Activated T-cell treated with anti-CD3 and anti-CD28 coated beads, Interleukin-2, amount 50 U/mL, for 72 hours (primary cell): ENCODE measurements at places on chromosomes 3 and 15. TPM values are rescaled to one million over a fixed set of nuclear protein-coding genes. Genes with fewer than 3 reads are reported as not detected.

GRCh38 chr15:90376789-90377188 lies 11.3 kb upstream of the IQGAP1 start:
- H3K4me3 ChIP-seq = peak overlapping the region; percentile 69
- no peaks in the 10 kb centered on the region for H3K27me3 ChIP-seq
- DNase-seq = peak; percentile 52
- peaks cover 22% of the 10 kb centered on the region for H3K4me1 ChIP-seq
- peak overlapping the region; percentile 96 for H3K27ac ChIP-seq
- peaks cover 34% of the 10 kb centered on the region for H3K36me3 ChIP-seq

GRCh38 chr15:79930516-79930915 lies 33.7 kb upstream of the MTHFS start:
- no peaks in the 10 kb centered on the region for H3K36me3 ChIP-seq
- no peak for DNase-seq
- no peak overlapping the region for H3K27ac ChIP-seq
- no peak overlapping the region for H3K4me3 ChIP-seq

- DNase-seq = no peak
- no peaks in the 10 kb centered on the region for H3K4me1 ChIP-seq
- peaks cover 10% of the 10 kb centered on the region for H3K27me3 ChIP-seq
Observed at GRCh38 chr15:59237924-59238331, 31.3 kb downstream of the LDHAL6B start.

GRCh38 chr3:9682096-9682495 lies 21.5 kb upstream of the CPNE9 start:
- H3K27ac ChIP-seq = no peak overlapping the region
- H3K4me1 ChIP-seq = no peaks in the 10 kb centered on the region
- H3K27me3 ChIP-seq = no peaks in the 10 kb centered on the region
- DNase-seq = no peak
- peaks cover 26% of the 10 kb centered on the region for H3K36me3 ChIP-seq
- H3K4me3 ChIP-seq = no peak overlapping the region

DNA sequence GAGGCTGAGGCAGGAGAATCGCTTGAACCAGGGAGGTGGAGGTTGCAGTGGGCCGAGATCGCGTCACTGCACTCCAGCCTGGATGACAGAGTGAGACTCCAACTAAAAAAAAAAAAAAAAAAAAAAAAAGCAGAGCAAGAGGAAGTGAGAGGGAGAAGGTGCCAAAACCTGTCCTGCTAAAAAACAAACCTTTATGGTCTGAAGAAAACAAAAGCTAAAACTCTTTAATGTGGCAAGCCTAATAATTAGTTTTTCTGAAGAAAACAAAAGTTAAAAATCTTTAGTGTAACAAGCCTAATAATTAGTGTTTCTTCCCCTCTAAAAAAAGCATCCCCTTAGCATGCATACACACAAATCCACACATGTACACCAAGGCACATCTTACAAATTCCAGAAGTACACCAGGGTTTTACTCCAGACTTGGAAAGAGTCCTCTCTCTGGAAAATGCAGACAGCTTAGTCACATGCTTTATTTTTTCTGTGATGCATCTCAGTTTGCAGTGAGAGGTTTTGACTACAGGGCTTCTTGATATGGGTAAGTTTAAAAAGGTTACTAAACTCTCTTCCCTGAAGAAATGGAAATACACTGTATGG lies 65.9 kb downstream of the HACD2 start:
- H3K4me3 ChIP-seq = no peak overlapping the region
- H3K27ac ChIP-seq = no peak overlapping the region
- peaks cover 25% of the 10 kb centered on the region for H3K4me1 ChIP-seq
- no peaks in the 10 kb centered on the region for H3K36me3 ChIP-seq
- DNase-seq = no peak
- H3K27me3 ChIP-seq = no peaks in the 10 kb centered on the region

GRCh38 chr3:140552898-140553297 lies 125.0 kb upstream of the TRIM42 start:
- no peaks in the 10 kb centered on the region for H3K36me3 ChIP-seq
- no peak overlapping the region for H3K27ac ChIP-seq
- no peaks in the 10 kb centered on the region for H3K4me1 ChIP-seq
- no peak for DNase-seq
- no peaks in the 10 kb centered on the region for H3K27me3 ChIP-seq

DNA sequence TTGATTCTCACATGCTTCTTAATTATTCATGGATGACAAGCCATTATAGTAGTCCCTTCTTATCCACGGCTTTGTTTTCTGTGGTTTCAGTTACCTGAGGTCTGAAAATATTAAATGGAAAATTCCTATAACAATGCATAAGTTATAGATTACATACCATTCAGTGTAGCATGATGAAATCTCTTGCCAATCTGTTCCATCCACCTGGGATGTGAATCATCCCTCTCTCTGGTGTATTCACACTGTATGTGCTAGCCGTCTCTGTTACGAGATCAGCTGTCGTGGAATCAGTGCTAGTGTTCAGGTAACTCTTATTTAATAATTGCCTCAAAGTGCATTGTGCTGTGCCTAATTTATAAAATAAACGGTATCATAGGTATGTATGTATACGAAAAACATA lies 5.2 kb downstream of the WDR5B start:
- H3K36me3 ChIP-seq = peaks cover 15% of the 10 kb centered on the region
- peaks cover 55% of the 10 kb centered on the region for H3K4me1 ChIP-seq
- peak overlapping the region; percentile 78 for H3K27ac ChIP-seq
- no peak for DNase-seq
- H3K27me3 ChIP-seq = no peaks in the 10 kb centered on the region
- H3K4me3 ChIP-seq = no peak overlapping the region

DNA sequence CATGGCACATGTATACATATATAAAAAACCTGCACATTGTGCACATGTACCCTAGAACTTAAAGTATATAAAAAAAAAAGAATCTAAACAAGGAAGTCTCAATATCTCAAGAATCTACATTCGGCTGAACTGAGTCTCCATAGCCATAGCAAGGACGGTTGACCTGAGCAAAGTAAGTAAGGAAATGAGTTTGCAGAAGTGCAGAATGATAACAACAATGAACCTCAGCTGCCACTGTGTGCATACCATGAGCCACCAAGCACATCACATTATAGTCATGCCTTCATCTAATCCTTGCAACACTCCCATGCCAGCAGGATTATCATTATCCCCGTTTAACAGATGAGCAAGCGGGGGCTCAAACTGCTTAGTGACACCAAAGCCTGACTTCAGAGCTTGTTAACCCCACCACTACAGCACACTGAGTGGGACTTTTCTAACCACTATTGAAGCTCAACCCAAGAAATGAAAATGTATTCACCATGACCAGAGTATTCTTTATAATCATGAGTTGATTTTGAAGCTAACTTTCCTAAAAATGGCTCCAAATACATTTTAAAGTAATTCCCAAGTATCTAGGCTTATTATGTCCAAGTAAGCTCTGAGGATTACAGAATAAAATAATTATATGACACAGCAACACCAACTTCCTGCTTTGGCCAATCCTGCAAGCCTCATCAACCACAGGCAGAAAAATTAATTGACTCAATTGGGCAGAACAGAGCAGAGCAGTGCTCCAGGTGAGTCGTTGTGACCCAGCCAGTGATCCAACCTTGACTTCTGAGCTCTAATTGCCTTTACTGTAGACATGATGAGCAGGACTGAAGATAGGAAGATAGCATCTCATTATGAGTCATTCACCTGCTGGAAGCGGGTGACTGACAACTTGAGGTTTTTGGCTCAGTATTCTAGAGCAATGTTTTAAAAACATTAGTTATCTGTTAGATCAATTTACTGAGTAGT lies 47.3 kb upstream of the IL12A start:
- peaks cover 9% of the 10 kb centered on the region for H3K4me1 ChIP-seq
- peak overlapping the region; percentile 74 for H3K27ac ChIP-seq
- H3K27me3 ChIP-seq = peaks cover 12% of the 10 kb centered on the region

GRCh38 chr3:50657407-50657806 lies 17.3 kb upstream of the DOCK3 start:
- DNase-seq = no peak
- peaks cover 31% of the 10 kb centered on the region for H3K4me1 ChIP-seq
- no peak overlapping the region for H3K4me3 ChIP-seq
- no peaks in the 10 kb centered on the region for H3K36me3 ChIP-seq
- peaks cover 10% of the 10 kb centered on the region for H3K27me3 ChIP-seq

DNA sequence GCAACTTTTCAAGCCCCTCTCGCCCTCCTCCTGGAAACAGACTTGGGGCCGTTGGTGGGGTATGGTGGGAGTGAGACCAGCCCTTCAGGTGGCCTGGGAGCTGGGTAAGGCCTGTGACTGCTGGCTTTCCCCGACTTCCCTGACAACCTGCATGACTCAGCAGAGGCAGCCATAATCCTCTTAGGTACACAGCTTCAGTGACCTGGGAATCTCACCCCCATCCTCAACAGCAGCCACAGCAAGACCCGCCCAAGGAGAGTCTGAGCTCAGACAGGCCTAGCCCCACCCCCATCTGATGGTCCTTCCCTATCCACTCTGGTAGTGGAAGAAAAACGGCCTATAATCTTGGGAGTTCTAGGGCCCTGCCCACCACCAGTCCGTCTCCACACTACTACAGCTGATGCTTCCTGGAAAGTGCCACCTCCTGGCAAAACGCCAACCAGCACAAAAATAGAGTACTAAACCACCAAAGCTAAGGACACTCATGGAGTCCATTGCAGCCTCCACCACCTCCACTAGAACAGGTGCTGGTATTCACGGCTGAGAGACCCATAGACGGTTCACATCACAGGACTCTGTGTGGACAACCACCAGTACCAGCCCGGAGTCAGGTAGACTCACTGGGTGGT lies 13.1 kb upstream of the SLC27A2 start:
- H3K27me3 ChIP-seq = peaks cover 36% of the 10 kb centered on the region
- H3K27ac ChIP-seq = no peak overlapping the region
- H3K4me1 ChIP-seq = peaks cover 14% of the 10 kb centered on the region
- no peak for DNase-seq
- H3K36me3 ChIP-seq = peaks cover 6% of the 10 kb centered on the region
- no peak overlapping the region for H3K4me3 ChIP-seq

- peak overlapping the region; percentile 40 for H3K27ac ChIP-seq
- H3K27me3 ChIP-seq = no peaks in the 10 kb centered on the region
- peaks cover 97% of the 10 kb centered on the region for H3K4me1 ChIP-seq
- DNase-seq = no peak
Observed at GRCh38 chr3:50584391-50584790, 15.1 kb downstream of the HEMK1 start.

DNA sequence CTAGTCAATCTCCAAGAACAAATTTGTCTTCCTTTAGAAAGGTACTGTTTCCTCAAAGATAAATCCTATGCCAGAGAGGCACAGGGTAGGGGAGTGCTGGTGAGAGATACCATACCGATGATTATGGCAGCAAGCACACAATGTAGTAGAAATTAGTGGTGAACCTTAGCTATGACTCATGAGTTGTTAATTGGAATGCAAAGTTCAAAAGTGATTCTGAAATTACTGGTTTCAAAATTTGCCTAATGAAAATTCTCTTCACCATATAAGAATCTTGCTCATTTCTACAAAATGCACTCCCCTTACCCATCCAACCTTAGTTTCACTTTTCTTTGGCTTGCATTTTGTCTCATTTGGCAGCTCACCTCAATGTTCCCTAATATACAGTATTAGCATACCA lies 139.5 kb upstream of the SLC2A2 start:
- no peaks in the 10 kb centered on the region for H3K27me3 ChIP-seq
- peaks cover 11% of the 10 kb centered on the region for H3K36me3 ChIP-seq
- DNase-seq = no peak
- H3K4me3 ChIP-seq = peak overlapping the region; percentile 48
- H3K4me1 ChIP-seq = peaks cover 34% of the 10 kb centered on the region
- peak overlapping the region; percentile 31 for H3K27ac ChIP-seq

- DNase-seq = no peak
- no peaks in the 10 kb centered on the region for H3K36me3 ChIP-seq
- H3K4me3 ChIP-seq = no peak overlapping the region
- H3K27ac ChIP-seq = no peak overlapping the region
Observed at GRCh38 chr3:158747417-158747816, 15.2 kb upstream of the RARRES1 start.

- DNase-seq = no peak
- no peaks in the 10 kb centered on the region for H3K27me3 ChIP-seq
- H3K4me3 ChIP-seq = no peak overlapping the region
- no peak overlapping the region for H3K27ac ChIP-seq
- H3K4me1 ChIP-seq = no peaks in the 10 kb centered on the region
Observed at GRCh38 chr3:157445857-157446256, 9.2 kb downstream of the PTX3 start.

GRCh38 chr15:59587085-59587826 lies 24.3 kb upstream of the GCNT3 start:
- H3K4me3 ChIP-seq = peak overlapping the region; percentile 16
- H3K27ac ChIP-seq = peak overlapping the region; percentile 24
- H3K36me3 ChIP-seq = peaks cover 1% of the 10 kb centered on the region
- H3K4me1 ChIP-seq = peaks cover 36% of the 10 kb centered on the region

DNA sequence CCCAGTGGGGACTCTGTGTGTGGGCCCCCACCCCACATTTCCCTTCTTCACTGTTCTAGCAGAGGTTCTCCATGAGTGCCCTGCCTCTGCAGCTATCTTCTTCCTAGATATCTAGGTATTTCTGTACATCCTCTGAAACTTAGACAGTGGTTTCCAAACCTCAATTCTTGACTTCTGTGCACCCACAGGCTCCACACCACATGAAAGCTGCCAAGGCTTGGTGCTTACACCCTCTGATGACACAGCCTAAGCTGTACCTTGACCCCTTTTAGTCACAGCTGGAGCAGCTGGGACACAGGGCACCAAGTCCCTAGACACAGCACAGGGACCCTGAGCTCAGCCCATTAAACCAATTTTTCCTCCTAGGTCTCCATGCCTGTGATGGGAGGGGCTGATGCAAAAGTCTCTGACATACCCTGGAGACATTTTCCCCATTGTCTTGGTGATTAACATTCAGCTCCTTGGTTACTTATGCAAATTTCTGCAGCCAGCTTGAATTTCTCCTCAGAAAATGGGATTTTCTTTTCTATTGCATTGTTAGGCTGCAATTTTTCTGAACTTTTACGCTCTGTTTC lies 304.5 kb downstream of the OTOL1 start:
- H3K36me3 ChIP-seq = no peaks in the 10 kb centered on the region
- H3K4me1 ChIP-seq = no peaks in the 10 kb centered on the region
- no peak overlapping the region for H3K27ac ChIP-seq
- no peak for DNase-seq

- H3K4me3 ChIP-seq = no peak overlapping the region
- H3K27ac ChIP-seq = no peak overlapping the region
- no peaks in the 10 kb centered on the region for H3K4me1 ChIP-seq
- peaks cover 33% of the 10 kb centered on the region for H3K27me3 ChIP-seq
Observed at GRCh38 chr3:10729439-10729838, 86.6 kb upstream of the SLC6A11 start.

- no peaks in the 10 kb centered on the region for H3K4me1 ChIP-seq
- H3K36me3 ChIP-seq = no peaks in the 10 kb centered on the region
- DNase-seq = no peak
- no peak overlapping the region for H3K4me3 ChIP-seq
- no peaks in the 10 kb centered on the region for H3K27me3 ChIP-seq
Observed at GRCh38 chr3:79314544-79314943, 453.3 kb downstream of the ROBO1 start.

ISLR gene
- total RNA-seq = not detected

KNG1 gene
- not detected for total RNA-seq

DHX36 gene
- 73.9 TPM for total RNA-seq

MCTP2 gene
- 49.9 TPM for total RNA-seq

MME gene
- total RNA-seq = not detected

ZNF774 gene
- total RNA-seq = 2.7 TPM

UPK1B gene
- total RNA-seq = not detected

HGD gene
- 0.74 TPM for total RNA-seq

CD80 gene
- total RNA-seq = 8.3 TPM

KBTBD12 gene
- not detected for total RNA-seq

TRIM42 gene
- not detected for total RNA-seq

GNAT1 gene
- total RNA-seq = not detected

TRPC1 gene
- total RNA-seq = 9.4 TPM
